ENCODE measurements at places on chromosomes 12 and 14.
A peak's percentile ranks its signal among the peaks of the same experiment; 100 is the strongest.

GRCh38 chr12:98840325-98840724 lies 195.2 kb downstream of the APAF1 start:
- DNase-seq: no peak

DNA sequence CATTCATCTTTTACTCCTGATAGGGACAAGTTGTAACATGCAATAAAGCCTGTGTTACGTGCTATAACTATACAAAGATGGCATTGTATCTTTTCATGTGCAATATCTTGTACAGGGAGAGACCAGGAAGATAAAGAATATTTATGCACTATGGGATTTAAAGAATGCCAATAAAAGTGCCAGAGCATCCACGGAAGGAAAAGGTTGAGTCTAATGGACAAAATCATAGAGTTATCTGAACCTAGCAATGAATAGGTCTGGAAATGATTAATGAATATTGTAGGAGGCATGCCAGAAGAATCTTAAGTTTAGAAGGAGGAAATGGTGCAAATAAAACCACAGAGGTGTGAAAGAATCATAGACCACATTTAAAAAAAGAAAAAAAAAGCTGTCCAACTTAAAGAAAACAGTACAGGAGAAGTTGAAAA lies 263.9 kb downstream of the KCNC2 start:
- no peak for DNase-seq

DNA sequence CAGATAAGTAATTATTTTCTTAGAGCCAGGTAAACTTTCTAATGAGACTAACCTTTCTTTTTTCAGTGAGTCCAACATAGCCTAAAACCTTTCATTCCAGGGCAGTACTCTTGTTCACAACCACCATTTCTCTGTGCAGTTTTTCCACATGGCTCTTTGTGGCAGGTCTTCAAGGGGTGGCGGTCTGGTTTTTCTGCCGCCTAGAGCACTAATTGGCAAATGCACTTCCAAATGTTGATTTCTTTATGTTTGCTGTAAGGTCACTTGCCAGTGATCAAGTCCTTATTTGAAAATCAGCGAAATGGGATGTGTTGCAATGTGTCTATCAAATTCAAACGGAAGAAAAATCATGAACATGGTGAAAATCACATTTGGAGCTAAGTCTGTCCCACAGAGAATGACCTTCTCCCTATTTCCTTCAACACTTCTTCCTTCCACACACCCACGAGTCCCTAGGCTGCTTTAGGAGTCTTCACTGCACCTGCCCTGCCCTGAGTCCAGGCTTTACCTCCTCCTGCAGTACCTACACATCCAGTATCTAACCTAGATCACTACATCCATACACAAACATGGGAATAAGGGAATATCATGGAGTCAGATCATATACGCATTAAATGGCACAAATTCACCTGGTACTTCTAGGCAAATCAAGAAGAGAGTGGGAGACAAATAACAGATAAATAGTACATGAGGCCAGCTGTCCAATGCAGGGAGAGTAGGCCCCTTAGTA lies 1.9 kb downstream of the SRGAP1 start:
- no peak for DNase-seq

GRCh38 chr12:108711489-108712164 lies 19.7 kb downstream of the CORO1C start:
- DNase-seq: no peak

- no peak for DNase-seq
Observed at GRCh38 chr12:106358396-106359241, 1.1 kb downstream of the POLR3B start.

DNA sequence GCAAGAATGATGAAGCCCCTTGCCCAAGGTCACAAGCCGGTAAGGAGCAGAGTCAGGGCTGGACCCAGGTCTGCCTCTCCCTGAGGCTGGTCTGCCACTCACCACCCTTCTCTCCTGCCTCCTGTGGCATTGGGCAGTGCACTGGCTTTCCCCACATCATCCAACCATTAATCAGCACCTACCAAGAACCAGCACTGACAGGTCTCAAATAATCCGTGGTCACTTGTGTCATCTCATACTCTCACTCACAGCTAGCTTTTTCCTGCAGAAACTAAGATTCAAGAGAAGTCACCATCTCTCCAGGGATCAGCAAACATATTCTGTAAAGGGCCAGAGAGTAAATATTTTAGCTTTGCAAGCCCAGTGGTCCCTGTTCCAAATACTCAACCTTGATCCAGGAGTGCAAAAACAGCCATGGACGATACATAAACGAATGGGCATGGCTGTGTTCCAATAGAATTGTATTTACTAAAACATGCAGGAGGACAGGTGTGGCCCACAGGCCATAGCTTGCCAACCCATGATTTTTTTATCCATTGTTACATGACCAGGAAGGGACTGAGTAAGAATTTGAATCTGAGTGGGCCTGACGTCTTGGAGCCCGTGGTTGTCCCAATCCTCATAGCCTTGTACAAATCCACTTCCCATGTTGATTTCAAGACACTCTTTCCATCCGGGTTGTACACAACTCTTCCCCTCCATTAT lies 374.2 kb downstream of the BCL11B start:
- DNase-seq: no peak

- DNase-seq: no peak
Observed at GRCh38 chr12:65586796-65587195, 237.5 kb upstream of the HMGA2 start.

DNA sequence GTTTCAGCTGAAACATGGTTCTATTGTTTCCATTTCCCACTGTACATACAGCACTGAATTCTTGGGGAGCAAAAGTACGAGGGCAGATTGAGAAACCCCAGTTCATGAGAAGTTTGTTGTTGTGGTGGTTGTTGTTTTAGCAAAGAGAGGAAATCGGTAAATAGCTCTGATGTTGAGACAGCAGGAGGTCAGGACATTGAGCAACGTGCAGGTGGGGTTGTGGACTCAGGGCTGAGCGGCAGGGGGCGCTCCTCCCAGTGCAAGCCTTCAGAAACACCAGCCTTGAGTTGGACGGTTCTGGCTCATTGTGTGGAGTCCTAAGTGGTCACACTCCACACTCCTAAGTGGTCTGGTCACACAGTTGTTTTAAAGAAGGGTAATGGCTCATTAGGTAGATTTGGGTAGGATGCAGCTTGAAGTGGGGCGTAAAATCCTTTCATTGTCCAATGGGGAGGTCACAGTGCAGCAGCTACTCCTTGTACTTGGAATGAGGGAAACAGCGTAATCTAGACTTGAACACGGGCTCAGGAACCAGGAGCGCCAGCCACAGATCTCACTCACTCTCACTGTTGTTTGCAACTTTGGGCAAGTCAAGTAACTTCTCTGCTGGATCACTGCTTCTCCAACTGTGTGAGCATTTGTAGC lies 14.5 kb upstream of the PWP1 start:
- DNase-seq: peak; percentile 60

DNA sequence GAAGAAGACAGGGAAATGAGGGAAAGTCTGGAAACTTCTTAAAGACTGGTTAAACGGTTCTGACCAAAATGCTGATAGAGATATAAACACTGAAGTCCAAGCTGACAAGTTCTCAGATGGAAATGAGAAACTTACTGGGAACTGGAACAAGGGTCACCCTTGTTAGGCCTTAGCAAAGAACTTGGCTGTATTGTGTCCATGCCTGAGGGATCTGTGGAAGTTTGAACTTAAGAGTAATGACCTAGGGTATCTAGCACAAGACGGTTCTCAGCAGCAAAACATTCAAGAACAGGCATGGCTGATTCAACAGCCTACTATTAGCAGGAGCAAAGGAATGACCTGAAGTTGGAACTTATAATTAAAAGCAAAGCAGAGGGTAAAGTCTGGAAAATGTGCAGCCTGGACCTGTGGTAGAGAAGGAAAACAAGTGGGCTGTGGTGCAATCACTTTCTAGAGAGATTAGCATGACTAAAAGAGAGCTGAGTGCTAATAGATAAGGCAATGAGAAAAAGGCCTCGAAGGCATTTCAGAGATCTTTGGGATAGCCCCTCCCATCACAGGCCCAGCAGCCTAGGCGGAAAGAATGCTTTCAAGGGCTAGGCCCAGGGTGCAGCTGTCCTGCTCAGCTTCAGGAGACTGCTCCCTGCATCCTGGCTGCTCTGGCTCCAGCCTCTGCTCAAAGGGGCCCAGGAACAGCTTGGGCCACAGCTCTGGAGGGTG lies 60.3 kb downstream of the ATP2B1 start:
- no peak for DNase-seq

- DNase-seq: no peak
Observed at GRCh38 chr14:81952917-81953316, 419.3 kb upstream of the SEL1L start.

DNA sequence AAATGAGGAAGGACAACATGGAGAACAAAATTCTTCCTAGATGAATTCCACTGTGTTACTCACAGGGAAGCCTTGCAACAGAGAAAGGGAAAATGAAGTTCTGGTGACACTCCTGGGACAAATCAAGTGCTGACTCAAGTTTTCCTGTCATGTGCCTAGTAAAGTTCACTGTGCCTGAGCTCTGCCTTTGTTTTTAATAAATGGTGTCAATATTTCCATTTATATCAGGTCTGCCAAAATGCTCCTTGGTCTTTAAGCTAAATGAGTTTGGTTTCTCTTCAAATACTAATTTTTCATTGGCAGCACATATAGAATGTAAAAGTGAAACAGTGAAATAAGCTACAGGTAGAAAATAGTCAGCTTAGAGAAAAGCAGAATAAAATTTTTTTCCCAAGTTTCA lies 33.0 kb downstream of the HIGD1C start:
- no peak for DNase-seq

DNA sequence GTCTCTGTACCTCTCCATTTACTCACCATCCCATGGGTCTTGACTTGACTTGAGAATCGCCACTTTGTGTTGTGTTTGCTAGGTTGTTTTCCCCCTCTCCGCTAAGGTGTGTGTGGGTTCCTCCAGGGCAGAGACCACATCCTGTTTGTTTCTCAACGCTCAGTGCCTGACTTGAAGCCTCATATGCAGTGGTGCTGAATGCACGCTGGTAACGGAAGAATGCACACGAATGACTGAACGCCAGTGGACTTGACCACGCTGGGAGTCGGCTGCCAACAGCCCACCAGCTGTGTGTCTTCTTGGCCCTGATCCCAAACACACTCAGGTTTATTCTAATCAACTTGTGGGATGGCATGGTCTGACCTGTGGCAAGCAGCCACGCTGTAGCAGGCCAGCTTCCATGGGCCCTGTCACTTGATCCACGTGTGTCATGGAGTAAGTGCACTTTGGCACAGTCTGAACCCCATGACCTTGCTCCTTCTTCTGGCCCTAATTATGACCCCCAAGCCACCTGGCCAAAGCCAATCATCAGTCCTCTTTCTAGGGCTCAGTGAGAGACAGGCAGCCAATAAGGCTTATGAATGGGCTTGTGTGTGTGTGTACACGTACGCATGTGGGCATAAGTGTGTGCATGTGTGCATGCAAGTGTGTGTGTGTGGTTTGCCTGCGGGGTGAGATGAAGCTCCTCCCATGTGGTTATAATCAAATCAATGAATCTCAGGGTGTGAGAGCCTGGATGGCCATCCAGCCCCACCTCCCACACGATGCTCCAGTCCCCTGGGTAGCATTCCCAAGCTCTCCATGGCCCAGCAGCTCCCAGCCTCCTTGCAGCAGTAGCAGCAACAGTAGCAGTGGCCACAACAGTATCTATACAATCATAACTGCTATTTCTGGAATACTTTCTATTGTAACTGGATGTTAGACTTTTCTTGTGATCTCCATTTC lies 6.4 kb upstream of the TC2N start:
- DNase-seq: peak; percentile 52

DNA sequence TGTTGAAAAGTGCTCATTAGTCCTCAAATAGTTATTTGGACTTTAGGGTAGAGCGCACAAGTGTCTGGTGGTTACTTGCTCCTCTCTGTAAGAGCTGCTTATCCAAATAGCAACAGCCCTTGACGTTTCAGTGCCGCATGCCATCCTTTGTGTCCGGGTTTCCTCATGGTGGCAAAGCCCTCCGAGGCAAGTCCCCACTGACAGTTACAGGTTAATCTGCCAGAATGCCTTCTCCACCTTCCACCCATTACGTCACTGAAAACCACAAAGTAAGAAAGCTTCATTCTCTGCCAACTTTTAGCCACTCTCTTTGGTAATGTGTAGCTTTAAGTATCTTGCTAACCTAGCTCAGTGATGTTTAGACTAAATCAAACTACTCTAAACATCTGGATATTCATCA lies 78.6 kb downstream of the POLR3B start:
- DNase-seq: no peak

DNA sequence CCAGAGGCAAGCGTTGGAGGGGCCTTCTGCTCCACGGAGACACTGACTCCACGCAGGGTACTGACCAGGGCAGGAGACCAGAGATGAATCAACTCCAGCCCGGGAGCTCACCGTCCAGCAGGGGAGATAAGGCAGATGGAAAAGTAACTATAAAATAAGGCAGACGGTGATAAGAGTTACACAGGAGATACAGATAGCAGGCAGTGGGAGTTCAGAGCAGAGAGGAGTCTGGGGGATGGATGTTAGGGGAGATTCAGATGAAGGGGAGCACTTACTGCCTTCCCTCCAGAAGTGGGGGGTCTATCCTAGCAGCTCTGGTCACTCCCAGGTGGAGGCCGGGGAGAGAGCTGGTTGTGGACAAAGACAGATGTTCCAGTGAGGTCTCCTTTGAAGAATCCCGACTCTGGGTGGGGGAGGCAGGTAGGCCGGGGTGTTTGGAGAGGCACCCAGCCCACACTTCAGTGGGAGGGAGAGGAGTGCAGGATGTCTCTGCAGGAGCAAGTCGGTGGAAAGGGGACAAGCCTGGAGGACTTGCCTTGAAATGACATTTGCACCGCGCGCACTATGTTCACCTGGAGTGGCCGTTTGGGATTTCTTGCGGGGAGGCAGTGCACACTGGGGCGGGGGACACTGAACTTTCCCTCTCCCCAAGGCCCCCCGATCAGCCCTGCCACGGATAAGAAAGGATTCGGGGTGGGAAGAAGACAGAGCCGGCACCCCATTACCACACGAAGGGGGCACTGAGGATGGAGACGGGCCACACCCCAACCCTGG lies 1.2 kb downstream of the PITPNM2 start:
- no peak for DNase-seq

DNA sequence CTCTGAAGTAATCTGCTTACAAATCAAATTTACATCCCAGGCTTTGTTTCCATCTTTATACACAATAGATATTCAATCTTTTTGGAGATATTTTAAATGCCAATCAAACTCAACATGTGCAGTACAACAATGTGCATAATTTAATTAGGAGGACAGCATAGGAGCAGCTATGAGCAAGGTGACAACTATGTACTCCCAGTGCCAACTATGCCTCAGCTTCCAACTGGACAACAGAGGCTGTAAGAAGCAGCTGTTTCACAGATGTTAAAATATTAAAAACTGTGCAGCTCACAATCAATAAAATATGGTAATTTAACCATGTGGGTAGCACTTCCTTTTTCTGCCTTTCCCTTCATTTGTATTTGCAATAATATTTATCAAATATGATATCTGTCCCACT lies 99.9 kb downstream of the ST8SIA1 start:
- DNase-seq: no peak

DNA sequence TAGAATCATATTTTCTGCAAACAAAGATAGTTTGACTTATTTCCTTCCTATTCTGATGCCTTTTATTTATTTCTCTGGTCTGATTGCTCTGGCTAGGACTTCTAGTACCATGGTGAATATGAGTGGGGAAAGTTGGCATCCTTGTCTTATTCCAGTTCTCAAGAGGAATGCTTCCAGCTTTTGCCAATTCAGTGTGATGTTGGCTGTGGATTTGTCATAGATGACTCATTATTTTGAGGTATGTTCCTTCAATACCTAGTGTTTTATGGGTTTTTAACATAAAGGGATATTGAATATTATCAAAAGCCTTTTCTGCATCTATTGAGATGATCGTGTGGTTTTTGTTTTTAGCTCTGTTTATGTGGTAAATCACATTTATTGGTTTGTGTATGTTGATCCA lies 139.4 kb upstream of the CNTN1 start:
- DNase-seq: no peak

- no peak for DNase-seq
Observed at GRCh38 chr14:54574528-54574927, 7.6 kb downstream of the SAMD4A start.

- no peak for DNase-seq
Observed at GRCh38 chr14:105476097-105476830, 1.6 kb downstream of the CRIP2 start.

All from activated CD4-positive, CD25-positive, alpha-beta regulatory T cell treated with anti-CD3 and anti-CD28 coated beads, Interleukin-2, amount 50 U/mL, for 72 hours (primary cell).